ENCODE measurements at places on chromosomes 2 and 18.

GRCh38 chr18:3874581-3874980 is 424.6 kb downstream of the TGIF1 start:
- DNase-seq = no peak

DNA sequence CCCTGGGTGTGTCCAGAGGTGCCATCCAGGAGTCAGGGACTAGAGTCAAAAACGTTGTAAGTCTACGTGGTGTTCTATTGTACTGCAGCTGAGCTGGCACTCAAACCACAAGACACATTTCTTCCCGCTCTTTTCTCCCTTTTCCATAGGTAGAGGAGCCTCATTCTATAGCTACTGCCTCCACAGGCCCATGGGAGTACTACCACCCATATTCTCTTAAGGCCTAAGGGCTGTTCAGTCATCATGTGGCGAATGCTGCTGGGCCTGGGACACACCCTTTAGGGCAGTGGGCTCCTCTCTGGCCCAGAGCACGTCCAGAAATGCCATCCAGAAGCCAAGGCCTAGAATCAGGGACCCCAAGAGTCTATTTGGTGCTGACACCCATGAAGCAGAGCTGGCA is 1271.7 kb downstream of the CNTNAP5 start:
- DNase-seq = no peak

GRCh38 chr2:109718139-109718538 is 76.0 kb upstream of the RGPD5 start:
- no peak for DNase-seq

- no peak for DNase-seq
Measured at GRCh38 chr2:186590759-186591505, 1.1 kb downstream of the ITGAV start.

DNA sequence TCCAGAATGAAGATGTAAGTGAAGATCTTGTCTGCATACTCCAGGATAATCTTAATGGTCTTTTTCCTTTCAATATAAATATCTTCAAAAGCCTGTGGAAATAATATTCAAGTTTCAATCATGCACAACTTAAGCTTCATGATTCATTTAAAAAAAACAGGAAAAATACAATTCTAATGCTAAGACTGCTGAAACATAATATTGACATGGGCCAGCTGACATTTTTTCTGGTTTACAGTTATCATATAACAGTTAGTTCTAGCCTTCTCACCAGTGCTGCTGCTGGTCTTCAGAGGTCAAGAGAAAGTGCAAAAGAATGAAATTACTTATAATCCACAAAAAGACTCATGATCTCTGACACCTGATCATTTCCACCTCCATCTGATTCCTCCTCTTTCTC is 110.4 kb upstream of the SCN1A start:
- DNase-seq = no peak
